NT2/D1 (cell line): ENCODE measurements at places on chromosomes 12 and 14.

DNA sequence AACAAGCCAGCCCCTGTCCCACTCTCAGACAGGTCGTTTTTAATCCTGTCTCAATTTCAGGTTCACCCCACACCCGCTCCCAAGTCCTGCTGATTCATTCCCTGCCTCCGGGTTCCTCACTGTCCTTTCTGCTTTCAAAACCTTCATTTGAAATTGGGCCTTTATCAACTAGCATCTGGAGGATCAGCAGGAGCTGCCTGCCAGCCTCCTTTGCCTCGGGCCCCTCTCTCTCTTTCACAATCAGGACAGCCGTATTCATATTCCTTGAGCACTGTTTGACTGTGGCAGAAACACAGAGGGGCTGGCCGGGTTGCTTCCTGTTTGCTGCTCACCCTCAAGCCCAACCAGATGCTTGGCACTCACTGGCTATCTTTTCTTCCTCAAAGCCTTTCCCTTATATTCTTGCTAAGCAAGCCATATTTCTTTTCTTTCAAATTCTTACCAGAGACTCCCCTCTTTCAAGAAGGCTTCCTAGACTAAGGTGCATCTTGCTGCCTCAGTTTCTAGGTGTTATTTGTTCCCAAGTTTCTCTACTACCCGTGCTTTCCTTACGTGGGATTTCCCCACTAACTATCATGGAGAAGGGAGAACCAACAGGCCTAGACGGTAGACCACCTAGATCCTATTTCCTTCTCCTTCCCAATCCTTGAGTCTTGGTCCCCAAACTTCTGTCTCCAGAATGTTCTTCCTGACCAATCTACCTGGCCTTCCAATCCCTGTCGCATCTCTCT, 3.0 kb downstream of the GALNT6 start:
- peak; percentile 57 for DNase-seq

- DNase-seq, result no peak
Measured at GRCh38 chr12:116352315-116352835, 74.9 kb upstream of the MED13L start.

- DNase-seq, result no peak
Measured at GRCh38 chr12:59603754-59604153, 7.9 kb downstream of the SLC16A7 start.

DNA sequence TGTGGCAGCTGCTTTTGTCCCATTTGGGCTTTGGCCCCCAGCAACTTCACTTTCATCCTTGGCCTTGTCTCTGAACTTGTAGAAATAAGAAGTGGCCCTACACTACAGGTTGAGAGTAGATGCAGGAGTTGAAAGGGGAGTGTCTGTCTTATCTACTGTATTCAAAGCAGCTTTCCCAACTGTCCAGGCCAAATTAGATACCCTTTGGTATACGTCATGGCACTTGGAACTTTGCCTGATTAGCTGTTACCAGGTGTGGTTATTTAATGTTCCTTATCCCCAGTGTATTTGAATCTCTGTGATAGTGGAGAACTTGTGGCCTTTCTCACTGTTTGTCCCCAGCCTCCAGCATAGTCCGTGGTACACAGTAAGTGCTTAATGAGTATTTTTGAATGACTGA, 33.5 kb downstream of the SUDS3 start:
- DNase-seq, result no peak

- no peak for DNase-seq
Measured at GRCh38 chr14:55254581-55254980, 16.6 kb upstream of the FBXO34 start.

DNA sequence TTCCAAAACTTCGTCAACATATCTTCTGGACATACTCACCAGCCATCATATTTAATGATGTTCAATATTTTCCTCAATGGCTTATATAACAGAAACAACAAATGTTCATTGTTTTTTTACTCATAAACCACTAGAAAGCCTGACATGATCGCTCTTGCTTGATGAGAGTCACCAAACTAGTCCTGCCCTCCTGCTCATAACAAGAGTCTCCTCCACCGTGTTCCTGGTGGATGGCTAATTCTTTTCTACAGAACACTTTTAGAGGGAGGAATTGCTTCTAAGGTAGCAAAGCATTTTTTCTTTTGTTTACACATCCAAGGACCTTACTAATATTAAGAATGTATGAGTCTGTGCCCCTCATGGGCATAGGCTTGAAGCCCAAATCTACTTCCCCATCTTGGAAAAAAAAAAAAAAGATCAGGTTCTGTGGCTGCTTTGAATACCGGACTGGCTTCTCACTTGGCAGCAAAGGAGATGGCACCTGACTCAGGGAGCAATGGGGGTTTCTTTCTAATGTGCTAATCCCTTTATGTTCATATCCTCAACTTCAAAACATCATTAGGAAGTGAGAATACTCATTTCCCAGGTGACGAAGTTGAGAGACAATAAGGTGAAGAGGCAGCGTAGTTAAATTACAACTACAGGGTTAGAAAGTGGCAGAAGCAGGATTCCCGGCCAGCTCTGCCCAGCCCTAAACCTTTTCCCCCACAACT, 188.8 kb downstream of the EPS8 start:
- no peak for DNase-seq

DNA sequence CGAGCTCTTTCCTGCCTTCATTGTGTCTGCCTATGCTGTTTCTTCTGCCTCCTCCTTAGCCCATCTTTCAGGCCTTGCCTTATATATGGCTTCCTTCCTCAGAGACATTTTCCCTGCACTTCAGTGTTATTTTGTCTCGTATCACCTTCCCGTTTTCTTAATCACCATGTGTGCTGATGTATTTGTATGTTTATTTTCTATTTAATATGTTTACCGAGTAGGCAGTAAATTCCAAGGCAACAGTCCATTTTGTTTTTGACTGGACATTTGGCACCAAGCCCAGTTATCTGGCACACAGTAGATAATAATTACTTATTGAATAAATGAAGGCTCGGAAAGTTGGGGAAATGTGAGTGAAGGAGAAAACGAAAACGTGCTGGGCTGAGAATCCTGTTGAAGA, 4.6 kb upstream of the POU6F1 start:
- no peak for DNase-seq

- DNase-seq, result no peak
Measured at GRCh38 chr12:103673891-103674375, 86.9 kb downstream of the STAB2 start.

DNA sequence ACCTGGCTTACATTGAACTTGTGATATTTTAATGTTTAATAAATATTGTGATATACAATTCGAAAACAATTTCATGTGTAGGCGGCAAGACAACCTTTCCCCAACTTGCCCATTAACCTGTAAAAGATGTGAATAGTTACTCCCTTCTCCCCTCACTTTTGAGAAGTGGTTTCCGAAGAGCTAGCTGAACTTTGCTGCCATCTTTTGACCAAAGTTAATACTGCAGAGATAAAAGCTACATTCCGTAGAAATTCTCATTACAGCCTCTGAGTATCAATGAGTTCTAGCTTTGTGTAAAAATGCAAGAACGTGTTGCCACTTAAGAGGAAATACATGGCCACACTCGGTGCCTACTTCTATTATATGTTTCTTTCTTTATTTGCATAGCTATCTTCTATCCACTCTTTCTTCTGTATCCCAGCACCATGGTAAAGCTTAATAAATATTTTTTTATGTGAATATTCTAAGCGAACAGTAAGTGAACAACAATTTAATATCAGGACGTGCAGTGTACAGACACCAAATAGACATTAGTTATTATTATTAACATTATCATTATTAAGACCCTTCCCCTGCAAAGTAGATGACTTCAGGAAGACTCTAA, 105.1 kb upstream of the TMEM260 start:
- peak; percentile 42 for DNase-seq

- DNase-seq, result no peak
Measured at GRCh38 chr12:101297661-101298060, 17.8 kb downstream of the UTP20 start.

- DNase-seq, result no peak
Measured at GRCh38 chr14:99326041-99326710, 54.2 kb upstream of the BCL11B start.
